ENCODE measurements at places on chromosomes 2 and 18. TPM values are rescaled to one million over a fixed set of nuclear protein-coding genes. Genes with fewer than 3 reads are reported as not detected.

DNA sequence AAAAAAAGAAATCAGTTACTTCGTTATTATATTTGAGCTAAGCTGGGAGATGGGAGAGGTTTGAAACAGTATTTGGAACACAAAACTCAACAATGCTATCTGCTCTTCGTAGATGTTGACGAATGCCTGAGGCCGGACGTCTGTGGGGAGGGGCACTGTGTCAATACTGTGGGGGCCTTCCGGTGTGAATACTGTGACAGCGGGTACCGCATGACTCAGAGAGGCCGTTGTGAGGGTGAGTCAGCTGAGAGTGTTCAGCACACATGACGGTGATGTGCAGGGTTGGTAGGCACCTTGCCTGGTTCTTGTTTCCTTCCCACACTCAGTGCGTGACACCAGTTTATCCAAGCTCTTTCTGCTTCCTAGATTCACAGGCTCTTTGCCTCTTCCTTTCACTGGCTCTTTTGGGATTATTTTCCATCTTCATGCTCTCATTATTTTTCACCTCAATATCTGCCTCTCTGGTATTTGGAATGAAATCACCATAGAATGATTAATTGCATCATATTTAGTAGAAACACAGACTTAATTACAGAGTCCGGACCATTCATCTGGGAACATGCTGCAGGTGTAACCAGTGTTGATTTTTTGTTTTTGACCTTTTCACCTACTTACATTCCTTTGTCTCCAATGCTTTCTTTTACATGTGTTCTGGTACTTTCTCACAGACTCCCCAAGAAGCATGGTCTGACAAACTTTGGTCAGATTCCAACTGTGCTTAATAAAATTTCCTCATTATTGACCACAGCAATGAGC is 200.6 kb upstream of the RASGRP3 start:
- DNase-seq: no peak

DNA sequence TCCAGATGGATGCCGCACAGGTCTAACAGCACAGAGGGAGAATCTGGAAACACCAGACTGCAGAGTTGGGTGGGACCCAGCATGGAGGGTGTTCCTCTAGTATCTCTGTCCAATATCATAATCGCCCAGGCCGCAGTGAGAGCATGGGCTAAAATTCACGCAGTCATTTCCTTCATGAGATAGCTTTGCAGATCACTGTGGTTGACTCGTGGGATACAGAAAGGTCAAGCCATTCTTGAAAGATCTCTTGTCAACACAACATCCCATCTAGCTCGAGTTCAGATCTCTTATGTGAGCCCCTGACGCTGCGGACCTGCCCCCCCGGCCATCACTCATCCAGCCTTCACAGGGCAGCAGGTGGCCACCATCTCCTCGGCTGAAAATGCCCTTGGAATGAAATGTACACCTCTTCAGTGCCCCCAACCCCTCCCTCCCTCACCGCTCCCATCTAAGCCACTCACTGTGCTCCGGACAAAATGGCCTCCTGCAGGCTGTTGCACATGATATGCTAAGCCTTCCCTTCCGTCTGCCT is 45.9 kb downstream of the FOSL2 start:
- no peak for DNase-seq

DNA sequence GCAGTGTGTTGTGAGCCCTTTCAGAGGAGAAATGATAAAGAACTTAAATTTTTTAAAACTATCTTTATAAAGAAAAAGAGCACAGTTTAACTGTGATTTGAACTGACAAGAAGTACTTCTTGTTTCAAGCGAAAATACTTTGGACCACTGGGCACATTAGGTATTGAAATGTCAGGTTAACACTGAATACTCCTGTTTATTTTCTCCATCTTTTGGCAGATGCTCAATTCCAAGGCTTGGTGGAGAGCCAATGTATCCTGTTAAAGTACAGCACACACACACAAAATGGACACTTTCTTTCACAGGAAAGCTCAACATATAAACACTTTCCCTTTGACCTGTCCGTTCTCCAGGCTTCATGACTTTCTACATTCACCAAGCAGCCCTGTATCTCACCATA is 32.6 kb upstream of the SP3 start:
- DNase-seq: peak; percentile 42

GRCh38 chr2:23993736-23994269 is 16.1 kb upstream of the MFSD2B start:
- no peak for DNase-seq

- no peak for DNase-seq
Observed at GRCh38 chr18:24546307-24546706, 85.9 kb downstream of the HRH4 start.

- no peak for DNase-seq
Observed at GRCh38 chr2:224004105-224004695, 34.9 kb downstream of the SERPINE2 start.

DNA sequence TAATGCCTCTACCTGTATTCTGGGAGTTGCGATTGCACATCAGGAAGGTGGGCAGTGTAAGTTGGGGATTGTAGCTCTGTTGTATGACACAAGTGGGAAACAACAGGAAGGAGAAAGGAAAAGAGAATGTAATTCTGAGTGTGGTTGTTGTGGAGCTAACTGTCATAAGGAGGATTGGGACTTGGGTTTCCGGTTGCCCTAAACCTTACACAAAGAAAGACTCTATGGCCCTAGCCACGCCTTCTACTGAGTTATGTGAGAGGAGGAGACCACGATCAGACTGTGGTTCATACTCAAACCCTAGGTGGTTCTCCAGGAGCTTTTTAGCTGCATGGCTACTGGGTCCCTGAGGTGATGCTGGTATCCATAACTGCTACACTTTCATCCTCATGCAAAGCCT is 86.5 kb downstream of the TANC1 start:
- no peak for DNase-seq

GRCh38 chr2:237012577-237013267 is 73.0 kb upstream of the COPS8 start:
- DNase-seq: no peak

Gene C2orf92
- total RNA-seq: 4.7 TPM
